Esophagus muscularis mucosa (tissue), 4 donors: ENCODE measurements at places on chromosomes 11 and 22. TPM values are rescaled to one million over a fixed set of nuclear protein-coding genes. Genes with fewer than 3 reads are reported as not detected.

Gene OR8H3
- not detected for total RNA-seq

Gene SAAL1
- 11.8 TPM for total RNA-seq

Gene TRIM51
- not detected for total RNA-seq

Gene JHY
- 9.6 TPM for total RNA-seq

Gene LRRN4CL
- 40.0 TPM for total RNA-seq

Gene ISX
- total RNA-seq: not detected

Gene TRPT1
- 42.3 TPM for total RNA-seq

Gene PNPLA5
- not detected for total RNA-seq

Gene POTEH
- not detected for total RNA-seq

Gene BTBD18
- total RNA-seq: not detected
